ENCODE measurements at places on chromosomes 3 and 15. TPM values are rescaled to one million over a fixed set of nuclear protein-coding genes. Genes with fewer than 3 reads are reported as not detected.

Gene ROBO1
- total RNA-seq = 278 TPM

Gene CRABP1
- 16.5 TPM for total RNA-seq

Gene PSMD2
- total RNA-seq = 207 TPM

Gene ADCY5
- total RNA-seq = 22.1 TPM

Gene TMEM212
- total RNA-seq = not detected

Gene PAQR9
- 2.0 TPM for total RNA-seq

Gene HHATL
- total RNA-seq = not detected

Gene GRAMD1C
- total RNA-seq = 6.4 TPM

Gene HOMER2
- 31.2 TPM for total RNA-seq

Gene APOD
- 7.4 TPM for total RNA-seq

Gene USP19
- total RNA-seq = 42.8 TPM

Gene PLA1A
- under 0.01 TPM for total RNA-seq

Gene GPX1
- total RNA-seq = 44.7 TPM

Gene IGDCC3
- total RNA-seq = 9.8 TPM

Gene KLHL40
- total RNA-seq = not detected

Gene ZNF662
- 15.0 TPM for total RNA-seq

Gene MCF2L2
- total RNA-seq = 32.5 TPM

Gene HCN4
- total RNA-seq = 4.4 TPM

Gene ULK4
- 10.3 TPM for total RNA-seq

Gene DAZL
- not detected for total RNA-seq

Gene LRRC31
- total RNA-seq = not detected

Gene GLDN
- 2.7 TPM for total RNA-seq

Gene CPN2
- total RNA-seq = not detected

Gene PARL
- 17.7 TPM for total RNA-seq

Gene DNAH12
- total RNA-seq = 0.74 TPM

Gene TATDN2
- 25.8 TPM for total RNA-seq

Gene LMAN1L
- total RNA-seq = not detected

Gene TMC3
- total RNA-seq = 0.25 TPM

Gene CALML4
- 2.5 TPM for total RNA-seq

Gene CACNA2D3
- 23.4 TPM for total RNA-seq

Gene ACKR2
- 0.74 TPM for total RNA-seq

Gene MAP4
- total RNA-seq = 215 TPM

Gene KIF9
- 3.4 TPM for total RNA-seq

Gene PLA2G4D
- not detected for total RNA-seq

Gene MYZAP
- 0.25 TPM for total RNA-seq

Gene MAP2K1
- total RNA-seq = 22.1 TPM

Gene TRPM1
- total RNA-seq = not detected

Gene UPK1B
- under 0.01 TPM for total RNA-seq

Gene GOLGA8T
- 0.49 TPM for total RNA-seq

Gene ITIH1
- total RNA-seq = not detected

Gene TMEM108
- total RNA-seq = 18.4 TPM

Gene GPR149
- total RNA-seq = 1.7 TPM

Gene CLDN16
- 0.25 TPM for total RNA-seq

Gene SELENOK
- 21.4 TPM for total RNA-seq

Gene CKMT1B
- total RNA-seq = 6.9 TPM

Gene ITGA11
- 1.5 TPM for total RNA-seq

Gene IQCF5
- not detected for total RNA-seq

Gene CHL1
- 896 TPM for total RNA-seq

Gene EPHB1
- 29.0 TPM for total RNA-seq

Gene IL17RE
- 0.49 TPM for total RNA-seq

Gene SLC25A36
- 143 TPM for total RNA-seq

Gene KCNAB1
- 19.9 TPM for total RNA-seq

Gene GRAMD2A
- 0.49 TPM for total RNA-seq

Gene CCDC13
- 2.7 TPM for total RNA-seq

Gene OIP5
- 1.5 TPM for total RNA-seq

Gene PLSCR1
- 10.3 TPM for total RNA-seq

Gene ANKDD1A
- total RNA-seq = 12.0 TPM
